ENCODE measurements at places on chromosomes 13 and 19. TPM values are rescaled to one million over a fixed set of nuclear protein-coding genes. Genes with fewer than 3 reads are reported as not detected.

Gene ANGPTL8
- total RNA-seq = not detected

Gene SHISA7
- not detected for total RNA-seq

Gene ZNF471
- total RNA-seq = 0.40 TPM

Gene NALCN
- not detected for total RNA-seq

Gene PEG3
- not detected for total RNA-seq

Gene ATP8A2
- total RNA-seq = 0.97 TPM

Gene SSC5D
- 0.99 TPM for total RNA-seq

Gene ZNF841
- total RNA-seq = 13.0 TPM

Gene SYCN
- total RNA-seq = not detected

Gene IGFL2
- not detected for total RNA-seq

Gene TSKS
- total RNA-seq = 0.34 TPM

Gene BEST2
- total RNA-seq = not detected

Gene ERICH4
- not detected for total RNA-seq

Gene CACNG7
- total RNA-seq = not detected

Gene TDRD12
- not detected for total RNA-seq

Gene SYDE1
- total RNA-seq = 0.40 TPM
